ENCODE measurements at places on chromosomes 16 and 17. TPM values are rescaled to one million over a fixed set of nuclear protein-coding genes. Genes with fewer than 3 reads are reported as not detected.

The RGS9 gene
- 1.6 TPM for total RNA-seq

The RDM1 gene
- total RNA-seq = 4.4 TPM

The C16orf92 gene
- not detected for total RNA-seq

The UNC45B gene
- not detected for total RNA-seq

The CFAP97D1 gene
- not detected for total RNA-seq

The FBXO39 gene
- total RNA-seq = 0.19 TPM

The FASN gene
- 239 TPM for total RNA-seq

The RAPGEFL1 gene
- 6.2 TPM for total RNA-seq

The SPATA22 gene
- 0.44 TPM for total RNA-seq

The ODAD4 gene
- 0.81 TPM for total RNA-seq

The CYGB gene
- not detected for total RNA-seq

The HEATR9 gene
- total RNA-seq = 0.18 TPM

The SYT17 gene
- total RNA-seq = not detected

The COX4I1 gene
- total RNA-seq = 508 TPM

The CNGB1 gene
- not detected for total RNA-seq

The GTF3C1 gene
- total RNA-seq = 50.7 TPM

The SLC52A1 gene
- total RNA-seq = 0.26 TPM

The PTGES3L gene
- total RNA-seq = 0.21 TPM

The RTN4RL1 gene
- 0.18 TPM for total RNA-seq

The CORO1A gene
- 997 TPM for total RNA-seq

The PHLPP2 gene
- total RNA-seq = 8.8 TPM

The MT3 gene
- total RNA-seq = 10.6 TPM

The C17orf107 gene
- 2.8 TPM for total RNA-seq

The ERAL1 gene
- total RNA-seq = 74.8 TPM
